ENCODE measurements at places on chromosomes 6 and 20.

GRCh38 chr6:10030942-10031537 lies 383.8 kb downstream of the TFAP2A start:
- DNase-seq: no peak

GRCh38 chr6:6584310-6585002 lies 4.1 kb upstream of the LY86 start:
- DNase-seq: no peak

DNA sequence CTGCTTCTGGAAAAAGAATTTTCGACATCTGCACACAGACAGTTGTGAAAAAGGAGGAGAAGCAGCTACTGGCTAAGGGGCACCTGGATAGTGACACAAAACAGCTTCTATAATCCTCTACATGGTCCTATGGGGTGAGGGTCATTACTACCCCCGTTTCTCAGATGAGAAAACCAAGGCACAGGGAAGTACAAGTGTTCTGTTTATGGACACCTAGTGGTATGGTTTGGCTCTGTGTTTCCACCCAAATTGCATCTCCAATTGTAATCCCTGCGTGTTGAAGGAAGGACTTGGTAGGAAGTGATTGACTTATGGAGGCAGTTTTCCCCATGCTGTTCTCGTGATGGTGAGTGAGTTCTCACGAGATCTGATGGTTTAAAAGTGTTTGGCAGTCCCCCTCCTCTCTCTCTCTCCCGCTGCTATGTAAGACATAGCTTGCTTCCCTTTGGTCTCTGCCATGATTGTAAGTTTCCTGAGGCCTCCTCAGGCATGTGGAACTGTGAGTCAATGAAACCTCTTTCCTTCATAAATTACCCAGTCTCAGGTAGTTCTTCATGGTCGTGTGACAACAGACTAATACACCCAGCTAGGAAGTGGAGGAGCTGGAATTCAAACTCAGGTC lies 2.5 kb upstream of the KCNK15 start:
- DNase-seq: no peak

GRCh38 chr6:165615636-165616035 lies 47.4 kb downstream of the PDE10A start:
- DNase-seq: no peak

GRCh38 chr6:78302411-78302810 lies 564.9 kb upstream of the IRAK1BP1 start:
- DNase-seq: no peak
